Stimulated activated CD4-positive, alpha-beta T cell treated with anti-CD3 and anti-CD28 coated beads, Interleukin-1b, Interleukin-23, amount 100 ng/mL, for 1 hour (primary cell): ENCODE measurements at places on chromosomes 5 and 9.

DNA sequence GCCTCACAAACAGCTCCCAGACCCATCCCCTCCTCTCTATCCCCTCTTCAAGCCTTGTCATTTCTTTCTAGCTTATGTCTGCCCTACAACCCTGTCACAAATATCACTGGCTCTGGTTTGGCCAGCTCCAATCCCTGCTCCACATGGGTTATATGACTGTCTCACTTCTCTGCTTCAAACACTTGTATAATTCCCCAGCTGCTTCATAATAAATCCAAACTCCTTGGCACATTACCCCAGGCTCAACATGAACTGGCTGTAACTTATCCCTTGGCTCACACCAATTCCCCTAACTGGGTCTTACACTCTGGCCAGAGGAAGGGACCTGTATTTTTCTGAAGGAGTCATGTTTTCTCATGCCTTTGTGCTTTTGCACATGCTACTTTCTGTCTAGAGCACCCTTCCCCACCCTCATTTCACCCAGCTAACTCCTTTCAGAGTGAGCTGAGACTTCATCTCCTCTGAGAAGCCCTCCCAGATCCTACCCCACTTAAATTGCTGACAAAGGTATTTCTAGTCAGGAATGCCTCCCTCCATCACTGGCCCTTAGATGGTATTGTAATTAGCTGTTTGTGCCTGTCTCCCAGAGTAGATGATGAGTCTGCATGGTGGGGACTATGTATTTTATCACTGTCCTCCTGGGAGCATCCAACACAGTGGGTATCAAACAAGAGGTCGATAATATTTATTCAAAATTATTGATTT is 5.3 kb downstream of the PRXL2C start:
- no peak for DNase-seq

- no peak for DNase-seq
These were observed 13.5 kb downstream of the ZNF346 start for GRCh38 chr5:177035976-177036375.

- DNase-seq: no peak
These were observed 71.9 kb upstream of the RANBP3L start for GRCh38 chr5:36373527-36374086.

- DNase-seq: no peak
These were observed 427.7 kb downstream of the CDK5RAP2 start for GRCh38 chr9:120152295-120152694.

DNA sequence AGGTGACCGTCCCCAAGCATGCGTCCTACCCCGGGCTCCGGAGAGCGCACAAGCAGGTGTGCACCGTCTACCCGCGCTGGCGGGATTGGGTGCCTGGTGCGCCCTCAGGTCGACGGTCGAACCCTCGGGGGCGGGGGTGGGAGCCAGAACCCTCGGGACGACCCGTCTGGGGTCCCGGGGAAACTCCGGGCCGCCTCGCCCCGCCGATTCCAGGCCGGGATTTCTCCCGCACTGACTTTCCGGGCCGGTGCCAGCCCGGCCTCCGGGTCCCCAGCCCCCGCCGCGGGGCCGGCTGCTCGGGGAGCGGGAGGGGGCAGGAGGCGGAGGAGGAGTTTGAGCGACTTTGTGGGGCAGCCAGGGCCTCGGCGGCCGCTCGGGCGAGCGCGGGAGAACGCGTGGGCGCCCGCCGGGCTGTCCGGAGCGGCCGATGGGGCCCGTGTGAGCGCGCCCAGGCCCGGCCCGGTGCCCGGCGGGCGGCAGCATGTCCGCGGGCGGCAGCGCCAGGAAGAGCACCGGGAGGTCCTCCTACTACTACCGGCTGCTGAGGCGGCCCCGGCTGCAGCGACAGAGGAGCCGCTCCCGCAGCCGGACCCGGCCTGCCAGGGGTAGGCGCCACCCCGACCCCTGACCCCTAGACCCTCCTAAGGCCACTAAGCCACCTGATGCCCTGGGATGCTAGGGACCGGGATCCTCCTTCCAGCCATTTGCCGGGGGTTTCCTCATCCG is at the start of gene DAB2IP:
DAB2IP (plus strand) TSS at position 340 of the 726 bp plus-strand sequence; CDS start at position 482, 142 bp downstream.
- no peak for DNase-seq

DNA sequence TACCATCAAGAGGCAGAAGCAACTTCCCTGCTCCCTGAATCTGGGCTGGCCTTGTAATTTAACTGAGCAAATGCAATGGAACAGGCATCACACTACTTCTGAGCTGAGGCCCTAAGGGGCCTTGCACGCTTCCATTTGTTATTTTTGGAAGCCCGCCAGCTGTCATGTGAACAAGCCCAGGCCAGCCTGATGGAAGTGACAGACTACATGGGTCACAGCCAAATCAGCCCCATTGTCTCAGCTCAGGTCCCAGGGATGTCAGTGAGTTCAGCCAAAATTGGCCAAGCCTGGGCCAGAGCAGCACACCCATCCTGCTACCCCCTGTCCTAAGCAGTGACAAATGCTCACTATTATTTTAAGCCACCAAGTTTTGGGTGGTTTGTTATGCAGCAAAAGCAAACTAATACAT is 72.8 kb downstream of the PRRT1B start:
- DNase-seq: no peak

- DNase-seq: no peak
These were observed 359.5 kb downstream of the TMEM167A start for GRCh38 chr5:82717738-82718137.
